ENCODE measurements at places on chromosomes 11 and 22. TPM values are rescaled to one million over a fixed set of nuclear protein-coding genes. Genes with fewer than 3 reads are reported as not detected.

Gene MYOD1
- total RNA-seq, result not detected

GRCh38 chr22:17199003-17199731 is 20.1 kb downstream of the ADA2 start:
- H3K36me3 ChIP-seq, result no peaks in the 10 kb centered on the region
- H3K27ac ChIP-seq, result peak overlapping the region; percentile 28
- no peaks in the 10 kb centered on the region for H3K4me1 ChIP-seq
- DNase-seq, result peak; percentile 61
- H3K4me3 ChIP-seq, result peak overlapping the region; percentile 46

DNA sequence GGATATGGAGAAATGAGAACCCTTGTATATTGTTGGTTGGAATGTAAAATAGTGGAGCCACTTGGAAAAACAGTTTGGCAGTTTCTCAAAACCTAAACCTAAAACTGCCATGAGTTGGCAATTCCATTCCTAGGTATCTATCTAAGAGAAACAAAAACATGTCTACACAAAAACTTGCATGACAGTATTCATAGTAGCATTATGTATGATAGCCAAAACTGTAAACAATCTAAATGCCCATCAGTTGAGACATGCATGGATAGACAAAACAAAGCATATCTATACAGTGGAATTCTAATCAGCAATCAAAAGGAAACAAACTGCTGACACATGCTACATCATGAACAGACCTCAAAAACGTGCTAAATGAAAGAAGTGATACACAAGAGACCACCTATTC is 34.9 kb downstream of the TRAF6 start:
- no peaks in the 10 kb centered on the region for H3K27me3 ChIP-seq
- H3K4me3 ChIP-seq, result no peak overlapping the region
- DNase-seq, result peak; percentile 48
- no peaks in the 10 kb centered on the region for H3K36me3 ChIP-seq
- H3K4me1 ChIP-seq, result peaks cover 8% of the 10 kb centered on the region
- no peak overlapping the region for H3K27ac ChIP-seq

Gene PATE2
- total RNA-seq, result not detected

Gene OTOG
- not detected for total RNA-seq

GRCh38 chr11:16052750-16053149 is 303.6 kb downstream of the SOX6 start:
- no peak overlapping the region for H3K27ac ChIP-seq
- H3K27me3 ChIP-seq, result no peaks in the 10 kb centered on the region
- no peak for DNase-seq
- H3K4me1 ChIP-seq, result no peaks in the 10 kb centered on the region
- H3K4me3 ChIP-seq, result no peak overlapping the region

- H3K4me3 ChIP-seq, result no peak overlapping the region
- H3K27ac ChIP-seq, result no peak overlapping the region
- H3K36me3 ChIP-seq, result no peaks in the 10 kb centered on the region
- no peaks in the 10 kb centered on the region for H3K4me1 ChIP-seq
- DNase-seq, result no peak
Observed at GRCh38 chr11:31582697-31583096, 73.1 kb downstream of the ELP4 start.

DNA sequence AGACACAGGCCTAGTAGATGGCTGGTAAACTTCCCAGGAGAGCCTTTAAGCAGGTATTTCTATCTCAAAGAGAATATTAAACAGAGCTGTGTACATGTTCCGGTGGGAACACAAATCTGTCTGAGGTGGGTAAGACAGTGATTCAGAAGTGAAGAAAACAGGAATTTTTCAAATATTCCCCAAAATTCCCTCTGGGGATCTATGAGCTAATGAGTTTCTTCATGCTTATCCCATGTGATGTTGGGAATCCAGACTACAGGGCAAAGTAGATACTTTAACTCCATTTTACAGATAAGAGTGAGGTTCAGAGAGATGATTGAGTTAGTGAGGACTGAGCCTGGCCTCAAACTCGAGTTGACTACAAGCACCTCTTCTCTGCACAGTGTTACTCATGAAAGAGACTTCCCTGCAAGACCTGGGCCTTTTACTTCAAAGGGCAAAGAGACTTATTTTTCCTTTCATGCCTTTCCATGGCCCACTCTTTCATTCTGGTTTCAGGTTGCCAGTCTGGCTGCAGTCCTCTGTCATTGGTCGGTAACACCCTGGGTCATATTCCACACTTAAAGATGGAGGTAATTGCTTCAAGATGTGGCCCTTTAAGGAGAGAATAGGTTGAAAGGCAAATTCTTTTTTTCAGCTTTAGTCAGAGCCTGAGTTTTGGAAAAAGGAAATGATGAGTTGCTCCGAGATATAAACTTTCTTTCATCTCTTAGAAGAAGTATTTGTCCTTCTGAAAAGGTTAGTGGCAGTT is 70.1 kb downstream of the CYB5R2 start:
- H3K4me1 ChIP-seq, result peaks cover 21% of the 10 kb centered on the region
- H3K4me3 ChIP-seq, result no peak overlapping the region
- no peak for DNase-seq

GRCh38 chr11:131874070-131874469 is 503.7 kb downstream of the NTM start:
- H3K27ac ChIP-seq, result no peak overlapping the region
- H3K36me3 ChIP-seq, result no peaks in the 10 kb centered on the region
- no peaks in the 10 kb centered on the region for H3K27me3 ChIP-seq
- no peak overlapping the region for H3K4me3 ChIP-seq
- no peak for DNase-seq

Gene HIC2
- 20.2 TPM for total RNA-seq

GRCh38 chr11:79503028-79503427 is 62.2 kb upstream of the TENM4 start:
- no peaks in the 10 kb centered on the region for H3K36me3 ChIP-seq
- peak; percentile 59 for DNase-seq
- no peak overlapping the region for H3K27ac ChIP-seq
- H3K4me3 ChIP-seq, result no peak overlapping the region
- H3K4me1 ChIP-seq, result peaks cover 8% of the 10 kb centered on the region

- no peaks in the 10 kb centered on the region for H3K4me1 ChIP-seq
- H3K36me3 ChIP-seq, result no peaks in the 10 kb centered on the region
- DNase-seq, result no peak
Observed at GRCh38 chr11:47667555-47667954, 25.2 kb upstream of the MTCH2 start.

Gene ZNF280B
- total RNA-seq, result 4.0 TPM

DNA sequence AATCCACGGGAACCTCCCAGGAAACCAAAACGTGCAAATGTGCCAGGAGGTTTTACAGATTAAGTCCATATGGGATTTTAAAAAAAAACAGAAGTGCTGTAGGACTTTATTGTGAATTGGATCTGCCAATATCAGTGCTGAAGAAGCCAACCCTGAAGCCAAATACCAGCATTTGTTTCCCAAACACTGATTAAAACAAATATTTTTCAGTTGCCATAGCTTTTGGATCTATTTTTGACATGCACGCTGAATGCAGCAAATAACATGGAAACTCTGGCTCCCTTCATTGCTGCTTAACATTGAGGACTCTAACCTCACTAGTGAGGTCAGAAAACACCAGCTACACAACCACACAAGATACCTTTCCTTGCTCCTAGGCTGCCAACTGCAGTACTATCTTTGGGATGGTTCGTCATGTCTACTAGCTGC is 28.4 kb upstream of the SIK2 start:
- H3K4me3 ChIP-seq, result no peak overlapping the region
- DNase-seq, result no peak
- H3K27me3 ChIP-seq, result no peaks in the 10 kb centered on the region
- no peaks in the 10 kb centered on the region for H3K36me3 ChIP-seq
- no peak overlapping the region for H3K27ac ChIP-seq

Gene APOL1
- total RNA-seq, result 7.5 TPM

DNA sequence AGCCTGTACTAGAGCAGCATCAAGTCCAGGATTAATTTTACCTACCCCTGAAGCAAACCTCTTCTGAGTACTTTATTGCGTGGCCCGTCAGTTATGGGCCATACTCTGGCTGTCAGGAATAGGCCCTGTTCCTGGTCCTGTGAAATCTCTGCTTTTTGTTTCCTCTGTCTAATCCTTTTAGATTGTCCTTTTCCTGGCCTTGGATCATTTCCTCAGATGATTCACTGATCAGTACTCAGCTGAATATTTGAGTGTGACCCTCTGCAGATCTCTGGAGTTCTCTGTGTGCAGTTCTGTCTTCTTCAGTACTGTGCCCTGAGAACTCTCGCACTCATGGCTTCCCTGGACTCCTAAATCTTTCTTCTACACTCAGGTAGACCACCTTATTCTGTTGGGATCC is 123.5 kb downstream of the UVRAG start:
- no peak overlapping the region for H3K4me3 ChIP-seq
- H3K27me3 ChIP-seq, result no peaks in the 10 kb centered on the region
- no peak overlapping the region for H3K27ac ChIP-seq
- peak; percentile 21 for DNase-seq
- no peaks in the 10 kb centered on the region for H3K36me3 ChIP-seq

Gene RIBC2
- not detected for total RNA-seq

DNA sequence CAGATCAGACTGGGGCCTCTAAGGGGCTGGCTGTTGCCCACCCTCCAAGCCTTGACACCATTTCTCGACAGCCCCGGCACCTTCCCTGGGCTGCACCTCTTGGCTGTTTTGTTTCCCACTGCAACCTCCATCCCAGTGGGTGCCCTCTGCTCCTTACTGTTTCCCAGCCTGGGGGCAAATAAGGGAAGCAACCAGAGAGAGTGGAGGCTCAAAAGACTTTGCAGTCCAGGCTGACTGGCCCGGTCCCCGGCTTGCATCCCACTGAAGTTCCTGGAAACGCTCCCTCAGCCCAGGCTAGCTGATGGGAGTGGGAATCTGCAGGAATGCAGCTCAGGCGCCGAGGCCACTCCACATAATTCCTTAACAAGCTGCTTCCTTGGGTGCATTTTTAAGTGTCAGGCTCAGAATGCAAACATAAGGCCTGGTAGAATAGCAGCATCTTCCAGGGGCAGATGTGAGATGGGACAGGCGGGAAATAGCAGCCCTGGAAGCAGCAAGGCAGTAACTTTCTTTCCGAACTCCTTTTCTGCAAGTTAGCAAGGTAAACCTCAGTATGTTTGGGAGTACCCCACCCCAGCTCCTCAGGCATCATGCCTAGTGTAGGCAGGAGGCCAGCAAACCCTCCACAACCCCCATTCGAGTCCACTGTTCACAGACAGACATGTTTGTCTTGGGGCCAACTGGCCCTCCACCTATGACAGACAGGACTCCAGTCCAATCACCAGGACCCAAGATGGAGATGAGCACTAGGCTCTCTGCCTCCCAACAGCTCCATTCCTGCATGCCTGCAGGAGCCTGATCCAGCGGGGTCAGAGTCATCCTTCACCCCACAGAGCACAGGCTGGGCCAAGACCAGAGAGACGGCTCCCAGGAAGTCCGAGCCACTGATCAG is 39.3 kb downstream of the RPL27A start:
- peaks cover 58% of the 10 kb centered on the region for H3K4me1 ChIP-seq
- no peak overlapping the region for H3K4me3 ChIP-seq
- peak; percentile 76 for DNase-seq
- peak overlapping the region; percentile 23 for H3K27ac ChIP-seq
- H3K36me3 ChIP-seq, result peaks cover 5% of the 10 kb centered on the region
- no peaks in the 10 kb centered on the region for H3K27me3 ChIP-seq

GRCh38 chr11:106397787-106398501 is 320.5 kb downstream of the AASDHPPT start:
- peaks cover 29% of the 10 kb centered on the region for H3K4me1 ChIP-seq
- no peaks in the 10 kb centered on the region for H3K27me3 ChIP-seq
- no peaks in the 10 kb centered on the region for H3K36me3 ChIP-seq
- no peak overlapping the region for H3K4me3 ChIP-seq
- H3K27ac ChIP-seq, result peak overlapping the region; percentile 93

Gene HEPHL1
- total RNA-seq, result not detected

DNA sequence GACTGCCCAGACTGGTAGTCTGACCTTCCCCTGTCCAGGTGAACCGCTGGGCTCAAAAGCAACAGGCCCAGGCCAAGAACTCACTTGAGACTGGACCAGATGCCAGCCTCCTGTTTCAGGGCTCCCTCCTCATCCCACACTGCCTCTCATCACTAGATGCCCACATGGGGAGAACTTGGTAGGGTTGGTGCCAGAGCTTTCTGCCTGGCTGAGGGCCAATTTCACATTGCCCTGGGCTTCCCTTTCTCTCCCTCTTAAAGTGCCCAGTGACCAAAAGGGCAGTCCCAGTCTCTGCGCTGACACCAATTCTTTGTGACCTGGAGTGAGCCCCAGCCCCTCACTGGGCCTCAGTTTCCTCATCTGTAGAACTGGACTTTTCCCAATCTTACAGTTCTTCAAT is 41.7 kb downstream of the C11orf58 start:
- peaks cover 6% of the 10 kb centered on the region for H3K4me1 ChIP-seq
- H3K36me3 ChIP-seq, result no peaks in the 10 kb centered on the region
- H3K27ac ChIP-seq, result no peak overlapping the region
- no peak overlapping the region for H3K4me3 ChIP-seq
- DNase-seq, result no peak
- peaks cover 3% of the 10 kb centered on the region for H3K27me3 ChIP-seq

DNA sequence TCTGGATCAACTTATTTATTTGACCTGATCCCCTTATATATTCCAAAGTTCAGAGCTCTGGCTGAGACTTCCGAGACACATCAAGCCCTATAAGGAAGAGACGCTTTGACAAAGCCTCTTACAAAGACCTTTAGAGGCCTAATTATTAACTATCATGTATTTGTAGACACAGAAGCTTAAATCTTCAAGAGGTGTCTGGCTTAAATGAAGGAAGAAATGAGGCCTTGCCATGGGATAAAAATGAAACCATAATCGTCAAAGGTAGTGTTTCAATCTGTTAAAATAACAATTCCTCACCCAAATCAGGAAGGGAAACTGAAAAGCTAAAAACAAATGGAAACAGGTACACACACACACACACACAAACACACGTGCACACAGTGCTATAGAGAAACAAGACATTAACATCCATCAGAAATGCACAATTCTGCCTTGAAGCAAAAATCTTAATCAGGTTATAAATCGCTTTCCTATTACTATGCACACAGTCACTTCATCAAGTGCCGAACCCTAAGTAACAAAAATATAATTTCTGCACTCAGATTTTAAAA is 50.2 kb downstream of the PITPNB start:
- H3K27me3 ChIP-seq, result no peaks in the 10 kb centered on the region
- no peak for DNase-seq
- H3K4me3 ChIP-seq, result no peak overlapping the region

Gene PTGDR2
- not detected for total RNA-seq

DNA sequence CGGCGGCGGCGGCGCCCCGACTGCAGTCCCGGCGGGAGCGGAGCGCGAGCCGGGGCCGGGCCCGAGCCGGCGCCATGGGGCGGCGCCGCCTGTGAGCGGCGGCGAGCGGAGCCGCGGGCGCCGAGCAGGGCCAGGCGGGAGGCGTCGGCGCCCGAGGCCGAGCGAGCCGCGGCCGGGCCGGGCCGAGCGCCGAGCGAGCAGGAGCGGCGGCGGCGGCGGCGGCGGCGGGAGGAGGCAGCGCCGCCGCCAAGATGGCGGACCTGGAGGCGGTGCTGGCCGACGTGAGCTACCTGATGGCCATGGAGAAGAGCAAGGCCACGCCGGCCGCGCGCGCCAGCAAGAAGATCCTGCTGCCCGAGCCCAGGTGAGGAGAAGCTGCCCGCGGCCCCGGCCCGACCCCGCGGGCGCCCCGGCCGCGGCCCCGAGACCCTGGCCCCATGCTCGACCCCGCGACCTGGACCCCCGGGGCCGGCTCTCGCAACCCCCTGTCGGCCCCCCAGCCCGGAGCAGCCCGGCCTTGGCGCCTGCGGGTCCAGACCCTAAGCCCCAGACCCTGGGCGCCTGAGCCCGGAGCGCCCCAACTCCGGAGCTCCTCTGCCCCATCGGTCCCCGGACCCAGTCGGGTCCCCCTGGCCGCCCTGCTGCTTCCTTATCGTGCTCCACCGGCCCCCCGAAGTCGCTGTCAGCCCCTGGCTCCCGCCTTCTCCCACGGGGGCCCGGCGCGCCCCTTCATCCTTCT is at the start of gene GRK2:
TSS of gene GRK2 (plus strand) at position 25 of the 739 bp plus-strand sequence. CDS start at position 252, 227 bp downstream.
- H3K4me1 ChIP-seq, result peaks cover 40% of the 10 kb centered on the region
- peak within 1 kb of the TSS; percentile 70 for H3K4me3 ChIP-seq
- no peak within 1 kb of the TSS for H3K27ac ChIP-seq

Measured in astrocyte (in vitro differentiated cells and primary cell).